ENCODE measurements at places on chromosomes 6 and 20.

DNA sequence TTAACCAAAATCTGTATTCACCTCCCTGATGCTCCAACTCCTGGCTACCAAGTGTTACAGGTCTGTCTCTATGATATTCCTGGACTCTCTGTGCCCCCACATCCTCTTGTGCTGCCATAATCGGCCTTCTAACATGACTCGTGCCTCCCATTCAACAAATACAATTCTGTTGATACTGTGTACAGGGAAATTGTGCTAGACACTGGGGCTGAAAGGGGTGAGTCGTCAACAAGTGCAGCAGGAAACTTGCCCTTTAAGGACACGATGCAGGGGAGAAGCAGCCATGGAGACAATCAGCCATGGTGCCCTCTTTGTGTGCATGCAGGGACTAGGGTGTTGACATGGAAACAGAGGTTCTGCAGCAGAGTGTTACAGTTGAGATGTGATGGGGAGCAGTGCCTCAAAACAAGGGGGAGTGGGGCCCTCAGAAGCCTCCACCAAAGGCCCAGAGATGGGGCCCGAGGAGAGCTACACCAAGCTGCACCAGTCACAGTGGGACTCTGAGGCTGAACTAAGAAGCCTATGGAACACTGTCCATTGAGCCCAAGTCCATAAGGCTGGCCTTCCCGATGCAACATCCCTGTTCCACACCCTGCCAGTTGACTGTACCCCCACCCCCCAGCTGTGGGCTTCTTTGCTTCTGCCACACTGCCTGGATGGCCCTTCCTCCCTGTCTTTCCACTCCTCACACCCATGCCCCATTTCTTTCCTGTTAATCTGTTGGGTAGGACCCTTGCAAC lies 3.1 kb downstream of the PCED1A start:
- no peak for DNase-seq

DNA sequence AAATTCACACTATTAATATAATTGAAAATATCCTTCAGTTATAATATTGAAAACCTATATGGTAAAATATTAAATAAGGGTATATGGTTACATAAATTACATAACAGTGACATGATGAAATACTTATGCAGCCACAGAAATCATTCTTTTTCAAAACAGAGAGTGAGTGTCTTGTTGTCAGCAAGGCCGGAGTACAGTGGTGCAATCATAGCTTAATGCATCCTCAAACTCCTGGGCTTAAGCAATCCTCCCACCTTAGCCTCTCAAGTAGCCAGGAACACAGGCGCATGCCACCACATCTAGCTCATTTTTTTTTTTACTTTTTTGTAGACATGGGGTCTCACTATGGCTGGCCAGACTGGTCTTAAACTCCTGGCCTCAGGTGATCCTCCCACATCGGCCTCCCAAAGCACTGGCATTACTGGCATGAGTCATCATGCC lies 40.4 kb downstream of the FAM8A1 start:
- no peak for DNase-seq

GRCh38 chr6:73391675-73392074 lies 3.0 kb upstream of the DDX43 start:
- DNase-seq, result no peak

- DNase-seq, result no peak
Measured at GRCh38 chr6:101509536-101509935, 116.0 kb downstream of the GRIK2 start.

- no peak for DNase-seq
Measured at GRCh38 chr6:10000551-10000950, 414.3 kb downstream of the TFAP2A start.

GRCh38 chr6:160048471-160048870 lies 73.1 kb upstream of the SLC22A1 start:
- DNase-seq, result no peak

- no peak for DNase-seq
Measured at GRCh38 chr20:21511850-21512633, 1.8 kb downstream of the NKX2-2 start.

DNA sequence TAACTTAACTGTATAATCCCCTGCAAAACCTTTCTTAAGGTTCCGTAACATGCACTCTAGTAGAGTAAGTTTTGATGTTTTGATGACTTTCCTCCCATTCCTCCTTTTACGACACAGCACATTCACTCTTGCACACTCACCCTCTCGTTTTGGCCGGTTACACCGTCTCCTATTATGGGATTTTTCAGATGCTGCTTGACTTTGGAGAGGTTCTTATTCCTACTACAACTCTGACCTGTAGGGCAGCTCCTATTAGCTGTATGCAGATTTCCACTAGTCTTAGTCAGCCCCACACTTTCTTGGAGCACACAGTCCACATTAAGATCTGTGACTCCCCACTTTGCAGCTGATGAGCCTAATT lies 223.7 kb upstream of the SYNCRIP start:
- DNase-seq, result no peak

- DNase-seq, result no peak
Measured at GRCh38 chr6:111861431-111861885, 11.8 kb downstream of the FYN start.

DNA sequence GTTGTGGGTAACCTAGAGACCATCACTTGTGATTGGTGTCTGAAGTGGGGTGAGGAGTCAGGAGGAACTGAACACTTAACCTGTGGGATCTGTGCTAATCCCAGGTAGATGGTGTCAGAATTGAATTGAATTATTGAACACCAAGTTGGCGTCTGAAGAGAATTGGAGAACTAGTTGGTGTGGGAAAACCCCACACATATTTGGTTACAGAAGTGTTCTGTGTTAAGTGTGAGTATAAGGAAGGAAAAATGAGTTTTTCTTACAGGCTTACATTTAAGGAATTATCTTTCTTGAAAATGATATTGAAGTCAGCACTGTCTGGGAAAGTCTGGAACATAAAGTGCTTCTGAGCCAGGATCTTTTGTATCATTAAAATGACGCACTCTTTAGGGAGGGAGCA lies 182.9 kb upstream of the ECI2 start:
- DNase-seq, result no peak

DNA sequence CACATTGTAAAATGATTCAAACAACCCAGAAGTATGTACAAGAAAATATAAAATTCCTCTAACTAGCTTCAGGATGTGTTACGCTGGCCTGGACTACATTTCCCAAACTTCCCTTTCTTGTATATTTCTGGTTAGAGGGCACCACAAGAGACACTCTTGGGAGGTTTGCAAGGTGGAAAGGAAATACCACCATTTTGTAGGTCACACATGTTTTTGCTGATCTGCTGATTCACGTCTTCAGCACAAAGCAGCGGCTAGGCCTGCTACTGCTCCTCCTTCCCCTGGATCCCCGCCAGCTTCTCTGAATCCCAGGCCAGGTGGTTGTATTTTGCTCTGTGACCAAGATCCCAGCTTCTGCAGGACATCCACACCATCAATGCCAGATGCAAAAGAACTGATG lies 104.2 kb downstream of the AGPAT4 start:
- no peak for DNase-seq

DNA sequence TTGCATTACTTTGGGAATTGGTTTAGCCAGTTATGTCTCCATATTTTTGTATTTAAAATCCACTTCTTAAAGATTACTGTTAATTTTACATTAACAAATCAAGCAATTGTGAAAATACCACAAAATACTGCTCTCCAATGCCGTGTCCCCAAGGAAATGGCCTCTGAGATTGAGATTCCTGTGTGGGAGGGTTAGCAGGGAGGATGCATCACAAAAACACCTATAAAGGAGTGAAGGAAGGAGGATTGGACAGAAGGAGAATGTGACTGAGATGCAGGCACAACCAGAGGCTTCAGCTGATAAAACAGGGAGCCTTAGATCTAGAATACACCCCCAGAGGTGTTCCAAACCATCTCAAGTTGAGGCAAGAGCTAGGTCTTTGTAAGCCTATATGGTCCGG lies 34.2 kb upstream of the NKAIN2 start:
- no peak for DNase-seq

DNA sequence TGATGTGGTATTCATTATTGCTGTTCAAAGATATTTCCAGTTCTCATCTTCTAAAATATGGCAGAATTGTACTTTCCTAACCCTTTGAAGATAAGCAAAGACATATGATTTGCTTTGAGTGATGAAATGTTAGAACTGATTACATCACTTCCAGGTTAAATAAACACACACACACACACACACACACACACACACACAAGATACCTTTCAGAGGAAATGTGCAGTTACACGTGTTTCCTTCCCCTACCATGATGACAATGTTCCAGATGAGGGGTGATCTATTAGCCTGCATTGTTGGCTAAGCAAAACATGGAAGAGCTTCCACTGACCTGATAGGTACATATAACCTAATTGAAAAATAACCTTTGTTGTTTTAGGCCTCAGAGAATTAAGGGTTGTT lies 11.7 kb upstream of the FRK start:
- DNase-seq, result no peak

GRCh38 chr20:35327074-35327976 lies 35.1 kb upstream of the FAM83C start:
- no peak for DNase-seq

- no peak for DNase-seq
Measured at GRCh38 chr6:147177286-147177685, 26.9 kb upstream of the STXBP5 start.
